ENCODE measurements at places on chromosomes 16 and 17.

- no peak for DNase-seq
Measured at GRCh38 chr17:76702076-76702475, 8.7 kb downstream of the MXRA7 start.

DNA sequence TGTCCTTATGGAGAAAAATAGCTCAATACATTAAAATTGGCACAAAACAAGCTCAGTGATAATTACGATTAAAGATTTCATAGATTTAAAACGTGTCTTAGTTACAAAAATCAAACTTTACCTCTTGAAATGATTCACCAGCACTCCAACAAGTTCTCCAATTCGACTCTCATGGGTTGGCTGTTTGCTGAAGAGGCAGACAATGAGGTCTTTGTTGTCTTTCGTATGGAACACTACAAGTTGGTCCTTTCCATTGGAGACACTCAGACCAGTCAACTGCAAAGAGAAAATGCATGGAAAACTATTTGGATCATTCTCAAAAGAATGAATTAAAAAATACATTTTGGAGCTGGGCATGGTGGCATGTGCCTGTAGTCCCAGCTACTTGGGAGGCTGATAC, 118.2 kb downstream of the CDK5R1 start:
- no peak for DNase-seq

DNA sequence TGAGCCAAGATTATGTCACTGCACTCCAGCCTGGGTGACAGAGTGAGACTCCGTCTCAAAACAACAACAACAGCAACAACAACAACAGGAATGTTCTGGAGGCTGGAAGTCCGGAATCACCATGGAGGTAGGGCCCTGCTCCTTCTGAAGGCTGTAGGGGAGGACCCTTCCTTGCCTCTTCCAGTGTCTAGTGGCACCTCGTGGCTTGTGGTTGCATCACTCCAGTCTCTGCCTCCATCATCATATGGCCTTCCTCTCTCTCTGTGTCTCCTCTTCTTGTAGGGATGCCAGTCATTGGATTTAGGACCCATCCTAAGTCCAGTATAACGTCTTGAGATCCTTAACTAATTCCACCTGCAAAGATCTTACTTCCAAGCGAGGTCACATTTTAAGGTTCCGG, 14.0 kb downstream of the NAGPA start:
- DNase-seq = peak; percentile 4

- no peak for DNase-seq
Measured at GRCh38 chr16:68707340-68708152, 29.5 kb upstream of the CDH1 start.

DNA sequence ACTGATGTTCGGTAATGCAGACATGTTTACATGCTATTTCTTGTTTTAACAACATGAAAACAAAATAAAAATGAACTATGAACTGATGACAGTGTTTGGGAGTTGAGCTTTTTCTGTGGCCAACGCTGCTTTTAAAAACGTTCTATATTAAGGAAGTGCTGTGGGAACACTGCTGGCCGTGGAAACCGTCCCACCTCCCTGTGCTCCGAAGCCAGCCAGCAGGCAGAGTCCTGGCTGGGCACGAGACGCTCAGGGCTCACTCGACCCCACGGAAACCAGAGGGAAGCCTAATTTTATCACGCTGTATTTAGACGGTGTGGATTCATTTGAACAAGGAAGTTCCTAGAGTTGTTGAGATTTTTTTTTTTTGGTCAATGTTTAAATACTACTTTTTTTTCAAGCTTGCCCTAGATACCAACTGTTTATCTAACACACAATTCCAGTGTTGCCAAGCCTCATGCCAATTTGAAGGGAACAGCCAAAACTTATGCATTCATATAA, 25.8 kb downstream of the ADCY9 start:
- DNase-seq = no peak

GRCh38 chr17:81522491-81523401, 5.4 kb upstream of the FSCN2 start:
- peak; percentile 15 for DNase-seq

GRCh38 chr17:16953347-16953746, 18.6 kb downstream of the TNFRSF13B start:
- no peak for DNase-seq

- no peak for DNase-seq
Measured at GRCh38 chr17:35021520-35022380, 41.4 kb downstream of the LIG3 start.

- peak; percentile 88 for DNase-seq
Measured at GRCh38 chr17:29005936-29006511, at the start of gene SEZ6. TSS of gene SEZ6 (minus strand) at chr17:29006033. CDS start at chr17:29005869, 164 bp downstream.

GRCh38 chr17:9473711-9474110, 101.9 kb downstream of the STX8 start:
- no peak for DNase-seq

DNA sequence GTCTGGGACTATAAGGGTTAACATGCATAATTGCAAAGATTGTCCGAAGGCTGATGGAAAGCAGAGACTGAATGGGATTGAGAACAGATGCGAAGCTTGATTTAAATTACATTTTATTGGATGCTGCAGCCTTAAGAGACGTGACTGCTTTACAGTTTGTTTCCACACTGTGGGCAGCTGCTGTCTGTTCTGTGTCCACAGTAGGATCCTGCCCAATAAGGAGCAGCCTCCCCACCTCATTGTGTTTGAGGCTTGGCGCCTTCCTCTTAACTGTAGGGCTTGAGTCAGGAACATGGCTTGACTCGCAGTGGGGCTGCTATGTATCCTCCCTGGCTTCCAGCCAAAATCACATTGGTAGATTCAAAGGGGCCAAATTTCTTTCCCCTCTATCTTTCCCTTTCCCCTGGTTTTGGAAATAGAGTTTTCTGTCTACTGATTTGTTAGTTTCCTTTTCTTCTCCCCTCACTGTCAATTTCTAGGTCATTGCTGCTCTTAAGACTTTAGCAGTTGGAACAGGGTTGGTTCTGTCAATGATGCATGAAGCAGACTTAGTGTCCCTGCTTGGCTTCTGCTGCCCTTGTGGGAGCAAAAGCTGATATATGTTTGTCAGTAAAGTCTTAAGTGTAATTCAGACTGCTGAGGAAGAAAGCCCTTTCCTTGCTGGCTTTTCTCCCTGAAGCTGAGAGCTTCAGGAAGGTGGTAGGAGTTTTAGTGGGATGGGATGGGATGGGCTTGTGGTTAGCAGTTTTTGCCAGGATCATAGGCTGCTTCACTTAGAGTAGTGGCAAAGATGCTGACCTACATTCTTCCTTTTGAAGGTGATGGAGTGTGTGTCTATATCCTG, 5.0 kb upstream of the RARA start:
- DNase-seq = no peak

DNA sequence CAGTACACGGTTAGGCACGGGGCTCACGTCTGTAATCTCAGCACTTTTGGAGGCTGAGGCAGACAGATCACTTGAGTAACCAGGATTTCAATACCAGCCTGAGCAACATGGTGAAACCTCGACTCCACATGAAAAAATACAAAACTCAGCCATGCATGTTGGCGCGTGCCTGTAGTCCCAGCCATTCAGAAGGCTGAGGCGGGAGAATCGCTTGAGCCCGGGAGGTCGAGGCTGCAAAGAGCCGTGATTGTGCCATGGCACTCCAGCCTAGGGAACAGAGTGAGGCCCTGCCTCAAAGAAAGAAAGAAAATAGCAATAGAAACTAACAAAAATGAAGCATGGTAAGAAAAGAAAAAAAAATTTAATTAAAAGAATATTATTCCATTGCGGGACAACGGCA, 128.0 kb upstream of the CHMP6 start:
- DNase-seq = no peak

DNA sequence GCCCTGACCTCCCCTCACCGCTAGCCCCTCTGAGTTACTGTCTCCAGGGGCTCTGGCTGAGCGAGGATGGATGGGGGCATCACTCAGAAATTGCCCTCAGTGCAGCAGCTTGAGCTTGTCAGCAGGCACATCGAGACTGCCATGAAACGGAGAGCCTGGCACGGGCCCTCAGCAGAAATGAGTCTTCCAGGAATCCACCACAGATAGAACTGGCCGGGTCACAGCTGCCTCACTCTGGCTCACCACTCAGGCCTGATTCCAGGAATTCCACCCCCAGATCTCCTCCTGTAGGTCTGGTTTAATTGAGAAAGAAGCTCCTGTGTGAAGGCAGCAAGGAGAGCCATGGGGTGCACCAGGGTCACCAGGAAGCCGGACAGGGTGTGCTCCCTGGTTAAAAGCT, 85.5 kb downstream of the GSG1L start:
- peak; percentile 54 for DNase-seq

GRCh38 chr16:80287674-80288073, 253.1 kb upstream of the DYNLRB2 start:
- DNase-seq = no peak

DNA sequence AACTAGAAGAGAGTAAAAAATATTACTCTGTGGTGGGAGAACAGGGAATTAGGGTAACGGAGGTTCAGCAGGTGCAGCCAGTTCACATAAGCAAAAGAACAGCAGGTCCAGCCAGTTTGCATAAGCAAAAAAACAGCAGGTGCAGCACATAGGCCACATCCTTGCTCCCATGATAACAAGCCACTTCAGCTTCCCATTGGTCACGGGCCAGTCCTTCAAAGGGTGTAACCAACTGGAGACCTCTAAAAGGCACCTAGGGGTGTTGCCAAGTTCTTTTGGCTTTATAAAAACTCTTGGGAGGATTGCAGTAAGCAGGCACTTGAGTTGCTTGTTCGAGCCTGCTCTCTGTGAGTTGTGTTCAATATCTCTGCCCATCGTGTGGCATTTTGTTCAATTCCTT, 488.1 kb downstream of the XYLT1 start:
- DNase-seq = no peak

GRCh38 chr17:3762922-3763776, 37.8 kb downstream of the ITGAE start:
- DNase-seq = no peak

DNA sequence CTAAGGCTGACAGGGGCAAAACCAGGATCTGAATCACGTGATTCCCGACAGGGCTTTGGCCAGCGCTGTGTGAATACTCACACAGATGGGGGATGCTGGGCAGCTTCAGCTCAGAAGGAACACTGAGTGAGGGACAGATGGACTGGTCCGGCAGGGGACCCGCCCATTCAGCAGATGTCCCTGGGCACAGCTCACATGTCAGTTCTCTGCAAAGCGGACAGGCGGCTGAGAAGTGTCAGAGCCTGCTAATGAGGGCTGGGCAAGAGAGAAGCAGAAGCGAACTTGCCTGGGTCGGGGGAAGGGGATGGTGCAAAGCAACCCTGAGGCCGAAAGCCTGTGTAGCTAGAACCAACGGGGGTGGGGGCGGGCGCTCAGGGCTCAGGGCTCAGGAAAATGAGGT, 11.9 kb upstream of the GLIS2 start:
- no peak for DNase-seq

GRCh38 chr17:44794851-44795413, 35.2 kb downstream of the GJC1 start:
- peak; percentile 59 for DNase-seq

DNA sequence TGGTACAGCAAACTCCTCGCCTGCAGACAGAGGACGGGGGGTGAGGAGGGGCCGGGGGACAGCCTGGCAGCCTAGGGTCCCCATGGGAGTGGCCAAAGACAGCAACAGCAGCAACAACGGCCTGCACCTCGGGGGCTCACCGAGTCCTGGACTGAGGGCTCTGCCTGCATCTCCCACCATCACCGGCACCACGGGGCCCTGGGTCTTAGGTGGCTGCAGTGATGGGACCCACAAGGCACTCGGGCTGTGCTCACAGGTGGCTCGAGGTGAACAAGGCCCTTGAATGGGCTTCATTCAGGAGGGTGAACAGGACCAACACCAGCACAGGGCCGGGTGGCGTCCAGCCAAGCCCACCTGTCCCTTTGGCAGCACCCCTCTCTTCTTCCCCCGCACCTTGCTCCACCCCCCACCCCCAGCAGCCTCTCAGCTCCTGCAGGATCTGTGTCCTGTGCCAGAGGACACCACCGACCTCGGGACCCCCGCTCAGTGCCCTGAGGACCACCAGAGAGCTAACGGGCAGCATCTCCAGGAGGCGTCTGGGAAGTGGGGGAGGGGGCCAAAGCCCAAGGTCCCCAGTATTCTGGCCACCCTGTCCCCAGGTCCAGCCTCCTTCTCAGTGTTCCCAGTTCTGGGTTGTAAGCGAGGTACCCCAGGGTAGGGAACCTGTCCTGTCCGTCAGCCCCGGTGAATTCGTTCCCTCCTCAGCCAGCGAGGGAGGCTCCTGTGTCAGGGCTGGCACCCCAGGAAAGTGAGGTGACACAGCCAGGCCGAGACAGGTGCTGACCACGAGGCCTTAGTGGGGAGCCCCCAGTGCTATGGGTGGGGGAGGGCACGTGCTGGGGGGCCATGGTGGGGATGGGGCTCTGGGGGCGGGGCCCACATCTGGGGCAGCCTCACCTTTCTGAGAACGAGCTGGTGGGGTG, 94.3 kb downstream of the TBC1D16 start:
- DNase-seq = no peak

DNA sequence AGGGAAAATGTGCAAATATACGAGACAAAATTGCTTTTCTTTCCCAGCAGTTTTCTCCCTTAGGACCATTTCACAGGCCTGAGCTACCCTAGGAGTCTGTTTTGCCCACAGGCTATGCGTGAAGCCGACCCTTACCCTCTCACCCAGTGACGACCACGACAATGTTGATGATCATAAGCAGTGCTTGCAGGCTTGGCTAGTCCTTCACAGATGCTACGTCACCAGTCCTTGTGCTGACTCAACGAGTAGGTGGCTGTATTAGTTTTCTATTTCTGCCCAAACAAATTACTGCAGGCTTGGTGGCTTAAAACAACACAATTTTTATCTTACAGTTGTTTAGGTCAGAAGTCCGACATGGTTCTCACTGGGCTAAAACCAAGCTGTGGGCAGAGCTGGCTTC, 574.6 kb upstream of the HSBP1 start:
- DNase-seq = no peak

DNA sequence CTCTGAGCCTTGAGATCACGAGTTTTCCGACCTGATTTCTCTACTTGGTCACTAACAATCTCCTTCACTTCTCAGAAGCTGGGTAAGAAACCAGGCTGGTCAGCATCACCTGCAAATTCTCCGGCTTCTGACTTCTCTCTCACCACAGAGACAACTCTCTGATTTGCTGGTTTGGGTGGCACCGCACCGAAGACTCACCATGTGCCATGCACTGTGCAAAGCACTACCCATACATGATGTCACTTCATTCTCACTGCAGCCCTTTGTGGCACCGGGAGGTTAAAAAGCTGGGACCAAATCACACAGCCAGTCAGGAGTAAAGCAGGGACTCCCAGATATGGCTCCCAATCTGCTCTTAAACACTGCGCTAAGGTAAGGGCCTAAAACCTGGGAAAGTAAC, 647 bp downstream of the VAC14 start:
- peak; percentile 39 for DNase-seq

DNA sequence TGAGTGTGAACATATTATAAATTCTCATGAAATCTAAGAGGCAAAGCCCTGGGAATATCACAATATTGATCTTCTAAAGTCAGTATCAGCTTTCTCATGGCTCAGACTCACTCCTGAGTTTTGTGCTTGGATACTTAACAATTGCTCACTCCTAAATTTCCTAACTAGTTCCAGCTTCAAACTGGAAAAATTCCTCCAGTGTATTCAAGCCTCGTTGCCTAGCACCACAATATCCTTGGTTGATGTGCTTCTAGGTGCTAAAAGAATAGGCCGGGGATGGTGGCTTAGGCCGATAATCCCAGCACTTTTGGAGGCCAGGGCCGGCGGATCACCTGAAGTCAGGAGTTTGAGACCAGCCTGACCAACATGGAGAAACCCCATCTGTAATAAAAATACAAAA, 62.5 kb downstream of the XYLT1 start:
- no peak for DNase-seq
